ENCODE measurements at places on chromosomes 16 and 17.

DNA sequence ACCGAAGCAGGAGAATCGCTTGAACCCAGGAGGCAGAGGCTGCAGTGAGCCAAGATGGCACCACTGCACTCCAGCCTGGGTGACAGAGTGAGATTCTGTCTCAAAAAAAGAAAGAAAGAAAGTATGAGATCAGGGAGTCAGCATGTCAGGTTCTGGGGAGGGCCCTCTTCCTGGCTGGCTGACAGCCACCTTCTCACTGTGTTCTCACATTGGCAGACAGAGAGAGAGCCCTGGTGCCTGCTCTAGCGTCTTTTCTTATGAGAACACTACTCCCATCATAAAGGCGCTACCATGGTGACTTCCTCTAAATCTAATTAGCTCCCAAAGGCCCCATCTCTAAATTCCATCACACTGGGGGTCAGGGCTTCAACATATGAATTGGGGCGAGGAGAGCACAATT lies 27.6 kb upstream of the RBBP6 start:
- no peak for DNase-seq

- DNase-seq = no peak
Observed at GRCh38 chr17:51499897-51500296, 239.6 kb downstream of the UTP18 start.

GRCh38 chr16:62548095-62548494 lies 511.9 kb upstream of the CDH8 start:
- no peak for DNase-seq

GRCh38 chr17:34254651-34255380 lies at the start of gene CCL2:
CCL2 (plus strand) TSS chr17:34255285; CDS start chr17:34255350, 65 bp downstream.
- no peak for DNase-seq

DNA sequence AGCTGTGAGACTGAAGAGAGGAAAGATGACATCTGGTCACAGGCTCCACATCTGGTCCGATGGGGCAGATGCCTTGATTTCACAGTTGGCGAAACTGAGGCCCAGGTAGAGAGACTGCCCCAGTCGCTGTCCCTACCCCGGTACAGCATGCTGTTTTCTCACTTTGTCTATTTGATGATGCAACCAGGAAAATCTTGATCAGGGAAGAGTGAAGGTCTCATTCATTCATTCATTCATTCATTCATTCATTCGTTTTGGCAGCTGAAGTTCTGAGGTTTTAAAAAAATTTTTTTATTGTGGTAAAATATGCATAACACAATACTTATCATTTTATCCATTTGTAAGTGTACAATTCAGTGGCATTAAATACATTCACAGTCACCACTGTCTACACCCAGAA lies 19.7 kb downstream of the CMIP start:
- DNase-seq = no peak

GRCh38 chr16:10678655-10679054 lies 16.1 kb downstream of the TEKT5 start:
- DNase-seq = no peak

DNA sequence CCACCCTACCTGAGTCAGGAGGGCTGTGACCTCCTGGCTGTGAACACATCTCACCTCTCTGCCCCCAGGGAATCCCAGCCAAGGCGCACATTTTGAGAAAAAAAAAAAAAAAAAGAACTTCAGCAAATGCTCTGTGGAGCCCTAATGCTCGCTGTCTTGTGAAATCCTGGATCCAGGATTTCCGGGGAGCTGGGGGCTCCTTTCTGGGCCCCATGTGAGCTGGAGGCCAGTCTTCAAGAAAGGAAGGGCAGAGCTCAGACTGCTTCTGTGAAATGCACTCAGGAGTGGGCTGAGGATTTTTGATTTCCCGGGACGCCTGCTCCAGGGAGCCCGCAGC lies 36.0 kb upstream of the EMP2 start:
- no peak for DNase-seq
